ENCODE measurements at places on chromosomes 12 and 14.

- DNase-seq, result no peak
Observed at GRCh38 chr14:89365061-89365801, 51.8 kb downstream of the FOXN3 start.

- no peak for DNase-seq
Observed at GRCh38 chr12:52946797-52947547, 1.9 kb upstream of the KRT18 start.

DNA sequence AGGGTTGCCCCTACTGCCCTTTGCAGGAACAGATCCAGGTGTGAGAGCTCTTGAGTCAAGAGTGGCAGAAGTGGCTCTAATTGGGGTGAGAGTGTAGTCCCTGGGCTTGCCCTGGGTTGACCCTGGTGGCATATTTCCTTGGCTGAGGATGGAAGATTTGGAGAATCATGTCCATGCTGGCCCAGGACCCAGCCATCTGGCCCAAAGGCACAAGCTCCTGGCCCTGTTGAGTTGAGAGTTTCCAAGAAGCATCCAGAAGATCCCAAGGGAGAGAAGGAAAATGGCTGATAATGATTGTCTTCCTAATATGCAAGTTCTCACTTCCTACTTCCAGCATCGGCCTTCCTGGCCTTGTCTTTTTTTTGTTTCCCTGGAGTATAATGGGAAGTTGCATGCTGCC, 55.5 kb upstream of the SRSF5 start:
- DNase-seq, result no peak

GRCh38 chr12:52230364-52231281, 2.4 kb upstream of the KRT7 start:
- DNase-seq, result no peak

DNA sequence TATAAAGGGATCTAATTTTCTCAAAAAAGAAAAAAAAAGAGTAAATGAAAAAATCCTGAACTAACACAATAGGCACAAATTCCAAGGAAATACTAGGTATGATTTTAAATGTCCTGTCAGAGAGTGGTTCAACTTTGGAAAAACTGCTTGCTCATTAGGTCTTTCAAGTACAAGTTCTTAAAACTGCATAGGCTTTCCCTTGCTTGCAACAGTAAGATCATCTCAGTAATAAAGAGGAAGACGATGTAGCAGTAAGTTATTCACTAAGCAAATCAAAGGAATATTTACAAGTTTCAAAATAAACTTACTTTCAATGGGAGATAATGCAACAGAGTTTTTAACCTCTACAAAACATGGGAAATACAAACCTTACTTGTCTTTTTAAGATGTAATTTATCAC, 21.6 kb downstream of the CORO1C start:
- no peak for DNase-seq

DNA sequence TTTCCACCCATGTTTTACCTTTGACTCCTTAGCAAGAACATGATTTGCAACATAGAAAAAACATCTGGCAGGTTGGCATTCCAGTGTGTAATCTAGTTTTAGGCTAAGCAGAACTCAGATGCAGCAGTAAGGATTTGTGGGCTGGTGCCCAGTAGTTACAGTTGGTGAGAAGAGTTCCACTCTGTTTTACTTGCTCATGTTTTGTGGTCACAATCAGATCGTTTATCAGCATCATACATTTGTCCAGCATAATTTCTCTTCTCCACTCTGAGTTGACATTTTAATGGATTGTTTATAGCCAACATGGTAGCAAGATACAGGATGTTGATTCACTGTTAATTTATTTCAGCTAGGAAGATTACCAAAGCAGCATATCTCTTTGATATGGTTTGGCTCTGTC, 120.0 kb downstream of the PDE6H start:
- DNase-seq, result no peak

DNA sequence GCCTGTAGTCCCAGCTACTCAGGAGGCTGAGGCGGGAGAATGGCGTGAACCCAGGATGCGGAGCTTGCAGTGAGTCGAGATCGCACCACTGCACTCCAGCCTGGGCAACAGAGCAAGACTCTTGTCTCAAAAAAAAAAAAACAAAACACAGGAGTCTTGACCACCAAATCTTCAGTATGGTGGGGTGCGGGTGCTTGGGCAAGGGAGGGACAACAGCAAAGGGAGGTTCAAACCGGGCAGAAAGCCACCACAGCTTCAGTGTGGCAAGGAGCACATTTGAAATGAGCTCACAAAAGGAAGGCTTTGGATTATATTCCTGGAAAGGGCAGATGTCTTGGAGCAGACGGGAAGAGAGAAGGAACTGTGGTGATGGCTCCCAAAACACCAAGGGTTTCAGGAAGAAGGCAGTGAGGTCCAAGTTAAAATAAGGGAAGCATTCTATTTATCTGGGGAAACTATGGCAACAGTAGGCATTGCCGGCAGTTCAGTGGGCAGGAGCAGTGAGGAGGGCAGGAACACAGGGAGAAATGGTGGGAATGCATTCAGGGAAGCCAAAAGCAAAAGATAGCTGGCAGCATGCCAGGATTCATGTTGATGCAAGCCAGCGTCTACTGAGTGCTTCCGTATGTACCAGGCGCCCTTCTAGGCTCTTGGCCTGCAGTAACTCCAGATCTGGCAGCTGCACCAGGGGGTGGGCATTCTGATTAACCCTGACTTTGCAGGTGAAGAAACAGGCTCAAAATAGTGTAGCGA, 51.0 kb upstream of the SRSF5 start:
- no peak for DNase-seq

DNA sequence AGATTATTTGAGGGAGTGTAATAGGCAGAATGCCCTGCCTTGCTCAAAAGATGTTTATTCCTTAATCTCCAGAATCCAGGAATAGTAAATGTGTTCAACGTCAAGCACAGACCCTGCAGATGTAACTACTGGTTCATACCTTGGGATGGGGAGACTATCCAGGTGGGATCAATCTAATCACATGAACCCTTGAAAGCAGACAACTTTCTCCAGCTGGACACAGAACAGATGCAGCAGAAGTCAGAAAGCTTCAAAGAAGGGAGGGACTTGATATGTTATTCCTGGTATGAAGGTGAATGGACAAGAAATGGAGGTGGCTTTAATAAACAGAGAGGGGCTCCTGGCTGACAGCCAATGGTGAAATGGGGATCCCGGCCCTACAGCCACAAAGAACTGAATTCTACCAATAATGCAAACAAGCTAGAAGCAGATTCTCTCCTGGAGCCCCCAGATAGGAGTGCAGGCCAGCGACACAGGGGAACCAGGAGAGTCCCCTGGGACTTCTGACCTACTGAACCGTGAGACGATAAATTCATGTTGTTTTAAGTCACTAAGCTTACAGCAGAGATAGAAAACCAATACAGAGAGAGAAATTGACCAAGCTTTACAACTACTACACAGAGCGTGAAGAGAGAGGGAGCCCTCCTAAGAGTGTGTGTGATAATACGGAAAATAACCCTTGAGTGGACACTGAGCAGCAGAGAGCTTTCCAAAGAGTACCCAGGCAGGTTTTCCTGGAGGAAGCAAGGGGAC, 133.5 kb upstream of the TMEM132C start:
- DNase-seq, result no peak

GRCh38 chr12:8655421-8655820, 7.2 kb downstream of the MFAP5 start:
- DNase-seq, result no peak

DNA sequence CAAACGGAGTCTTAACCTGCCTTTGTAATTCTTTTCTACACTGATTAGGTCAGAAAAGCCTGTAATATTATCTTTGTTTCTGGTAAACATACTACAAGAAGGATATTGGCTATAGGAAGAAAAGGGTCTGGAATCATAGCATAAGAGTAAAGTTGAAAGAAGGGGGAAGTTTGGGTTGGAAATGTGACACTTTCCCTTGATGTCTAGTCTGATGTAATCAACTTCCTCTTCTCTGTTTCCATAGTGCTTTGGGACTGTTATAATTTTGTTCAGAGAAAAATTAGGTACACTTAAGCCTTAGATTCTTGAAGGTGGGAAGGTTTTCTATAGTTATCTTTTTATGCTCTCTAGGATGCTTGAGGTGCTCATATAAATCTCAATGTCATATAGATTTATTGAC, 322.2 kb downstream of the AEBP2 start:
- no peak for DNase-seq

DNA sequence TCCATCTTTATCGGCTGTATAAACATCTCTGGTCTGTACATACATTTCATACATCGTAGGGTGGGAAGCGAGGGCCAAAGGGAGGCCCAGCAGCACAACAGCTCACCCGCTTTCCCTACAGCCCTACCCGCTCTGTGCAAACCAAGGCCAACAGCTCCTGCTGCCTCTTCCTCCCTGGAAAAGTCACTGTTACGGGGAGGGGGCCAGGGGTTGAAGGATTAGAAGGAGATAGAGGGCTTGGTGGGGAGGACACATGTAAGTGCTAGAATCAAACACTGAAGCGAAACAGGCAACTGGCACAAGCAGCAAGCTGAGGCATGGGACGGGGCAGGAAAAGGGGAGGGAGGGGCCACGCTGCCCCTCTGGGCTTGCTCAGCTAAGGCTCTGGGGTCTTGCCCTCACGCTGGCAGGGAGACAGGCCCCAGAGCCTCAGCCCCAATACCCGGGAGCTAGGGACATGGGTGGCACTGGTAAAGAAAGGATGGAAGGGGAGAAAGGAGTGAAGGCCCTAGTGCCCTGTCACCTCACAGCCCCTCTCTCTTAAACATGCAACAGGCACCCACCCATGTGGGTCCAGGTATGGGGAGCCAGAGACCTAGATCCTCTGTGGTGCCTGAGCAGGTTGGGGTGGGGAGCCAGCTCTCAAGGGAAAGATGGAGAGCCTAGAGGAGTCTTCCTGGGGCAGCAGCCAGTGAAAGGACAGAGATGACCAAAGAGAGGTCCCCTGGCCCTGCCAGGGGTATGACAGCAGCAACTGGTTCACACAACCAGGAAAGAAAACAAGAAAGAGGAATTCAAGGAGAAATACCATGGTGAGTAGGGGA, 14.4 kb downstream of the SPRYD3 start:
- DNase-seq, result no peak

GRCh38 chr12:128318341-128318740, 51.4 kb downstream of the TMEM132C start:
- DNase-seq, result no peak

- DNase-seq, result no peak
Observed at GRCh38 chr12:69649529-69649928, 38.8 kb upstream of the LRRC10 start.

DNA sequence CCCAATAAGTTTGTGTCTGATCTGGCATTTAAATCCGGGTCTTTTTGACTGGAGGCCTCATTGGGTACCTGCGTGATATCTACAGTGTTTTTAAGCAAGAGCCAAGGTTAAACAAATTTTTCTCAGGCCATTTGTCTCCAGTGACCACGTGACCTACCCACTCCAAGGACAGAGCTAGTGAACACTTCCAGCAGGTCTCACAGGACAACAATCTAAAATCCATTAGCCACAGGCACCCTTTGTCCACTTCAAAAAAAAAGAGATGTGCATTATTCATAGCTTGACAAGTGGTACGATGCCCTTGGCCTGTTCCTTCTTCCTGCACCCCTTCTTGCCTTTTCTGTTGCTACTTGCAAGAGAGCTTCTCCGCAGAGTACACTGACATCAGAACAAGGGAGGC, 109.6 kb upstream of the GSC start:
- no peak for DNase-seq

DNA sequence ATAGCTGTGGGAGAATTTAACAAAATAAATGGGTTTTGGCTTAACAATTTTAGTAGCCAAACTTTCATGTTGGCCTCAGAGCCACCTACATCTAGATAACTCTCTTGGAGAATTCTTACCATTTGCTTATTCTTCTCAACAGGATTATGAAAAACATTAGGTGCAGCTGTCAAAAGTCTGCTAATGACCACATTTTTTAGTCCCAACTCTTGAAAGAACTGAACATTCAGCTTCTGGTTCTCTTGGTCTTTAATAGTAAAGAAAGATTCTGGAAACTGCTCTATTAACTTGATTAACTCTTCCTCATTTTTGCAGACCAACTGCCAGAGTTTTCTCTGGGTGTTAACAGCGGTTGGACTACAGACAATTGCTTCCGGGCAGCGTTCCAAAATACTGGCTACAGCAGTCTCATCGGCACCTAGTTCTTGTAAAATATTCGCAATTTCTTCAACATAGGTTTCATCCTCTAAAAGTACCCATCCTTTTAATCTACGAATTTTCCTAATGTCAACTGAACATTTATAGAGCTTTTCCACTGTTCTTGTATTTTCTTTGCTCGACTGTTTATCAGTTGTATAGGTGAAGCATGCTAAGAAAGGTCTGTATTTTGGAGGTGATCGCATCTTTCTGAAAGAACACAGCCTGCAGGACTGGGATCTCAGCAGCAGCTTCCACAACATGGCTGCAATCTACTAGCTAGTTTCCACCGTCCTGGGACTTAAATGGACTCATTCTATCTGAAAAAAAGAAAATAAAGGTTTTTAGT, 8.7 kb downstream of the MTERF2 start:
- DNase-seq, result no peak

- DNase-seq, result no peak
Observed at GRCh38 chr12:89552376-89552775, 26.5 kb upstream of the POC1B start.

GRCh38 chr12:127107744-127108143, 1159.2 kb upstream of the TMEM132C start:
- no peak for DNase-seq

All from central memory CD8-positive, alpha-beta T cell (primary cell).